NCI-H2029 treated with DMSO at 0.1 percent for 48 hours (cell line): ENCODE measurements at places on chromosomes 13 and 19.

DNA sequence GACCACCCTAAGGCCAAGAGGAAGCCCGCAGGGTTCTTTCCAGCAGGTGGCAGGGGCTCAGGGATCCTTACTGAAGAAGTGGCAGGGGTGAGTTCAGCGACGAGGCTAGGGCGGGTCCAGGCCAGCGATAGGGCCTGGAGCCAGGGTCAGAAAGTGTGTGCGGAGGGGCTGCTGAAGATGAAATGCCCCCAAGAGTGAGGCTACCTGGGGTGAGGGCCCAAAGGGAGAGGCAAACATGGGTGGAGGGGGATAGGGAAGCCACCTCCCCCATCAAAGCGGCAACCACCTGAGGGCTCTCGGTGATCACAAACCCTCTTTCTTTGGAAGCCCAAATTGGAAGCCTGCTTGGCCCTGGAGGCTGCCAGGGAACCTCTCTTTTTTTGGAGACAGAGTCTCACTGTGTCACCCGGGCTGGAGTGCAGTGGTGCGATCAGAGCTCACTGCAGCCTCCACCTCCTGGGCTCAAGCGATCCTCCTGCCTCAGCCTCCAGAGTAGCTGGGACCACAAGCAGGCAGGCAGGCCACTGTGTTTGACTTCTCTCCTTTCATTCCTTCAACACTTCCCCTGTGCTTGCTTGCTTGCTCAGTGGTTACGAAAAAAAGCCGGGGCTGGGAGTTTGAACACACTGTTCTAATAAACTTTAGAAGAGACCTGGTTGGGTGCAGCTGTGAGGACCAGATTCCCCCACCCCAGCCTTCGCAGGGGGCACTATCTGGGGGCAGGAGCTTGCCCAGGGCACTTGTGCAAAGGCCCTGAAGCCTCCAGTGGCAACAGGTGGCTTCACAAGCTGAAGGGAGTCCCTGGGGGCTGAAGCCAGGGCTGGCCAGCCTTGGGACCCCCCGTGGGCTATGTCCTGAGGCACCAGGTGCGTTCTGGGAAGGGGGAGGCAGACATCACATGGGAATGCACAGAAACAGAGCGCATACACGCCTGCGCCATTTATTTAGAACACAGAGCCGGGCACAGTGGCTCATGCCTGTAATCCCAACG lies 1.4 kb upstream of the ATP8B3 start:
- no peak for DNase-seq

- DNase-seq: no peak
Measured at GRCh38 chr19:35427187-35427586, 20.9 kb upstream of the FFAR2 start.

DNA sequence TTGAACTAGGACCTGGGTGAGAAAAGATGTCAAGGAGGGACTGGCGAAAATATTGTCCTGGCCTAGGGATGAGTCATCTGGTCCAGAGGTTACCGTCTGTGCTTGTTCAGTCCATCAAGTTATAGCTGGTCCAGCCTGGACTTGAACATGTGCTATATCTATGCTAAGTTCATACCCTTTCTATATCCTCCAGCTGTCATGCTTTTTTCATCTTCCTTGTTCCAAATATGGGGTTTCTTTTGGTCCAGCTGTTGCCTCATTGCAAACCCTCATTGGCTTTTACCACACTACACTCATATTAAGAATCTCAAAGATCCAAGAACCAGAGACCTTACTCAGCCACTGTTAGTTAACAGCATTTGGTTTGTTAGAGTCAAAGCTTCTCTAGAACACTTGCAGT lies 19.1 kb upstream of the KLF12 start:
- DNase-seq: no peak

DNA sequence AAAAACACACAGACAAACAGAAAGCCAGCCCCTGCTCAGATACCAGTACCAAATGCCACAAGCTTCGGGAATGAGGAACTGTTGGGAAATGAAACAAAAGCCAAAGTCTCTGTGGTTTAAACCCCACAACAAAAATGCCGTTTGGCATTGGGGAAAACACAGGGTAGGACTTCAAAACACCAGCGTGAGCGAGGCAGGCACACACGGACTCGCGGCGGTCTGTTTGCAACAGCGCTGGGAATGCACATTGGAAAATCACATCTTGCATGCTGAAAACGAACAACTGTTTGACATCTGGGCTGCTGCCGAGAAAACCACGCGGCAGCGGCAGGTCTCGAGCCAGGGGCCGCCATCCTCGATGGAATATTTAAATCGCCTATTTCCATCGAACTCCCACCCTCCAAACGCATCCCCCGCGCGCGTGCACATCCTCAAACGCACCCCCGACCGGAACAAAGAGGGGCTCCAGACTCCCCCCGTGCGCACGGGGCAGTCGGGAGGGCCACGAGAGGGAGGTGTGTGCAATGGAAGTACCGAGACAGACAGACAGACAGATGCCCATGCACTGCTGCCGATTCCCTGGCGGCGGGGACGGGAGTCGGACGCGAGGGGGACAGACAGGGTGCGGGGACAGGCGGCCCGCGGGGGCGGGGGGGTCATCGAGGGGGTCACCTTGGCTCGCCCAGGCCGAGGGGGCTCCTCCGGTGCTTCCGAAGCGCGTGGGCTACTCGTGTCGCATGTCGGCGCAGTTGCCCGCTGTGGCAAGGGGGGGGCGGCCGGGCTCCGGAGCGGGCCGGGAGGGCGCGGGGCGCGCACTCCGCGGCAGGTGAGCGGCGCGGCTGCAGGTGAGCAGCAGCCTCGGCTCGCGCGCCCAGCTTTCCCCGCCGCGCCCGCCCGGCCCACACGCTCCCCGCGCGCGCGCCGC lies at the start of gene GPR12:
Gene GPR12 (minus strand): TSS at position 880 of the 925 bp plus-strand sequence. CDS start 959 bp downstream, outside the sequence.
- no peak for DNase-seq

DNA sequence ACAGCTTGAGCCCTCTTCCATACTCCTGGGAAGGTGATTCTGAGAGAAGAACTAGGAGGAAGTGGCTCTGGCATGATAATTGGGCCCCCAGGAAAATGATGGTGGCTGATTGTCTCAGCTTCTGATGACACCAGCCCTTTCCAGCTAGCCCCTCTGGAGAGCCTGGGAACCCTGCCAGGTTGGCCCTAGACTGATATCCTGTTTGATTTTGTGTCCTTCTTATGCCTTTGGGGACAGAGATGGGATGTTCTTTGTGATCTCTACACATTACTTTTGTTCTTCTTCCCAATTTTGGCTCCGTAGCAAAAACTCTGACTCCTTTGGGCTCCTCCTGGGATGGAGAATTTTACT lies 39.7 kb downstream of the ERICH6B start:
- DNase-seq: peak; percentile 3

- no peak for DNase-seq
Measured at GRCh38 chr19:40677156-40677555, 13.3 kb downstream of the NUMBL start.

DNA sequence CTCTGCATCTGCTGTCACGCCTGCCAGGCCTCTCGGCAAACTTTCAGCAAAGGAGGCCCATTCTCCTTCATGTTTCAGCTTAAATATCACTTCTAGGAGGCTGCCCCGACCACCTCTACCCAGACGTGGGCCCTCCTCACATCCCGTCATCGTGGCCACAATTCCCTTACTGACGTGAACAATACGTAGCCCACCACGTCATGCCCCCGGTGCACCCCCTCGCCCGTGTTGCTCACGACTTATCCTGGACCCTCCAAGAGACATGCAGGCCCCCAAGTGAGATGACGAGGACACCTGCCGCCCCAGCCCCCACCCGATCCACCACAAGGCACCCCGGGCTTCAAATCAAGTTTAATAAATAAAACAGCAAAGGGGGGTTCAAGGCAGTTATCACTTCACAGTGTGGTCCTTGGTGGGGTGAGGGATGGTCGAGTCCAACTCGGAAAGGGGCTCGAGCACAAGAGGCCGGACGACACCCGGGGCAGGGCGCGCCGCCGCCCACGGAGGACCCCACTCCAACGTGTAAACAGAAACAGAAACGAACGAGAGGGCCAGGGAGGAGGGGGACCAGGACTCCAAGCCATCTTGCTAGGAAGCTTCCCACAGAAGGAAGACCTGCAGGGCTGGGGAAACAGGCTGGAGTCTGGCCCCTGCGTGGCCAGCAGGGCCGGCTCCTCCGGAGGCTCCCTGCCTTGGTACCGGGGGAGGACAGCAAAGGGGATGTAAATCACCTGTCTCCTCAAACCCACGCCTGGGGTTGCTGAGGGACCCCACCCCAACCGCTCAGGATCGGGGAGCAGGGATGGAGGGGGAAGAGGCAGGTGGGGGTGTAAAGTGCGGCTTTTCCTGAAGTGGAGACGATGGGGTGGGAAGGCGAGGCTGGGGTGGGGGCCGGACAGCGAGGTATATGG lies 14.3 kb upstream of the PLPP2 start:
- no peak for DNase-seq
